HFFc6 (cell line): ENCODE measurements at places on chromosomes 3 and 15. TPM values are rescaled to one million over a fixed set of nuclear protein-coding genes. Genes with fewer than 3 reads are reported as not detected.

The CLDN16 gene
- total RNA-seq, result not detected in 3 replicates

The IRAK2 gene
- total RNA-seq, result 2.1 to 3.5 TPM (median 2.9 TPM) in 3 replicates

The CEP19 gene
- 2.1 to 2.4 TPM (median 2.3 TPM) in 3 replicates for total RNA-seq

The SLC38A3 gene
- total RNA-seq, result not detected in 2 replicates

The GALNT15 gene
- 6.1 to 7.2 TPM (median 6.5 TPM) in 3 replicates for total RNA-seq

The ROBO2 gene
- 0.09 to 0.23 TPM (median 0.18 TPM) in 3 replicates for total RNA-seq

The KCNAB1 gene
- total RNA-seq, result not detected in 2 replicates

The CIB1 gene
- 74.4 to 78.8 TPM (median 78.1 TPM) in 3 replicates for total RNA-seq

The POU1F1 gene
- not detected in 3 replicates for total RNA-seq

The ITIH1 gene
- not detected in 3 replicates for total RNA-seq

The LEKR1 gene
- 0.52 and 0.91 TPM in 2 replicates for total RNA-seq

The XRN1 gene
- total RNA-seq, result 27.5 to 33.2 TPM (median 31.7 TPM) in 3 replicates

The KIF9 gene
- total RNA-seq, result 6.2 and 7.3 TPM in 2 replicates

The TOP2B gene
- 72.1 to 88.3 TPM (median 72.7 TPM) in 3 replicates for total RNA-seq

The SLC28A2 gene
- total RNA-seq, result not detected in 3 replicates

The PAQR9 gene
- total RNA-seq, result 0.07 to 0.30 TPM in 2 of 3 replicates, not detected in the other

The KIAA1143 gene
- total RNA-seq, result 25.8 to 29.8 TPM (median 26.4 TPM) in 3 replicates

The FRMD4B gene
- 0.06 to 0.10 TPM in 2 of 3 replicates, not detected in the other for total RNA-seq

The MOBP gene
- total RNA-seq, result not detected in 3 replicates

The UBXN7 gene
- total RNA-seq, result 59.0 to 64.7 TPM (median 59.4 TPM) in 3 replicates

The PRSS50 gene
- not detected in 3 replicates for total RNA-seq

The MUSTN1 gene
- total RNA-seq, result not detected in 3 replicates

The LRTM1 gene
- total RNA-seq, result not detected in 3 replicates

The VGLL3 gene
- total RNA-seq, result 117 to 155 TPM (median 120 TPM) in 3 replicates

The FAM227B gene
- total RNA-seq, result 6.7 to 7.6 TPM (median 7.0 TPM) in 3 replicates

The SNURF gene
- 12.4 to 16.5 TPM (median 12.8 TPM) in 3 replicates for total RNA-seq

The EFCC1 gene
- not detected in 2 replicates for total RNA-seq

The IMPG2 gene
- total RNA-seq, result 0.05 to 0.08 TPM (median 0.06 TPM) in 3 replicates

The OR5K2 gene
- total RNA-seq, result not detected in 3 replicates

The MST1 gene
- total RNA-seq, result 4.0 to 7.5 TPM (median 7.3 TPM) in 3 replicates

The C3orf70 gene
- total RNA-seq, result 0.09 and 0.10 TPM in 2 replicates

The SMCO1 gene
- total RNA-seq, result not detected in 3 replicates

The CCR8 gene
- total RNA-seq, result not detected in 3 replicates

The LOXL1 gene
- total RNA-seq, result 235 to 265 TPM (median 257 TPM) in 3 replicates

The PPCDC gene
- 8.0 to 12.3 TPM (median 9.1 TPM) in 3 replicates for total RNA-seq

The ZNF620 gene
- total RNA-seq, result 0.48 to 0.78 TPM (median 0.66 TPM) in 3 replicates

The KIF15 gene
- total RNA-seq, result 4.4 to 10.7 TPM (median 10.1 TPM) in 3 replicates

The GPR87 gene
- total RNA-seq, result not detected in 3 replicates

The TMEM207 gene
- total RNA-seq, result not detected in 2 replicates

The HOMER2 gene
- total RNA-seq, result 0.69 to 2.9 TPM (median 1.0 TPM) in 3 replicates

The HESX1 gene
- 0.18 to 0.29 TPM in 2 of 3 replicates, not detected in the other for total RNA-seq

The THAP10 gene
- total RNA-seq, result 3.3 to 5.8 TPM (median 5.1 TPM) in 3 replicates

The PRKCD gene
- total RNA-seq, result 14.3 to 19.7 TPM (median 17.5 TPM) in 3 replicates

The GP9 gene
- total RNA-seq, result not detected in 3 replicates

The IQCF5 gene
- not detected in 3 replicates for total RNA-seq

The PRRT3 gene
- total RNA-seq, result 5.8 and 7.7 TPM in 2 replicates
